A549 (cell line): ENCODE measurements at places on chromosomes 2 and 18. TPM values are rescaled to one million over a fixed set of nuclear protein-coding genes. Genes with fewer than 3 reads are reported as not detected.

UGT1A8 gene
- 0.05 to 0.25 TPM in 2 of 3 replicates, not detected in the other for polyA plus RNA-seq

- DNase-seq: no peak
Measured at GRCh38 chr2:127072970-127073369, 34.0 kb downstream of the BIN1 start.

DNA sequence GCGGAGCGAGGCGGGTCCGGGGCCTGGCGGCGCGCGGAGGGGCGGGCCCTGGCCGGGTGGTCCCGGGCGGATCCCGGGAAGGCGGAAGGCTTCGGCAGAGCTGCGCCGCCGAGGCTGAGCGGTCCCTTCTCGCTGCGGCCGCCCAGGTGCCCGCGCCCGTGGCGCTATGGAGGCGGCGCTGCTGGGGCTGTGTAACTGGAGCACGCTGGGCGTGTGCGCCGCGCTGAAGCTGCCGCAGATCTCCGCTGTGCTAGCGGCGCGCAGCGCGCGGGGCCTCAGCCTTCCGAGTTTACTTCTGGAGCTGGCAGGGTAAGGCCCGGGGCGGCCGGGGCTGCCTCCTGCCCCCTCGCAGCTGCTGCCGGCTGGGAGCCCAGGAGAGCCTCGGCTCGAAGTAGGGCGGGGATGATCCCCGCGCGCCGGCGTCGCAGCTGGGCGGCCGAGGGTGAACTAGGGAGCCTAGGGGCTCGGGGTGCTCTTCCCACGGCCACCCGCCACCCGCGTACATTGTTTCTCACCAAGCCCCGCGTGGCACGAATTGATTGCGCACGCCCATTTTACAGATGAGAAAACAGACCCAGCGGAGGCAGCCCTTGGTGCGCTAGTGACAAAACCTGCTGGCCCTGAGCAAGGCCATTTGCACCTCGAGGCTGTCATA lies at the start of gene SLC66A3:
Gene SLC66A3, plus strand, starts transcription at position 87 of the 655 bp plus-strand sequence. Its CDS starts 80 bp downstream, at position 167.
- DNase-seq: peak; percentile 89

GRCh38 chr2:32008805-32009515 lies 1.8 kb downstream of the MEMO1 start:
- DNase-seq: no peak

DNA sequence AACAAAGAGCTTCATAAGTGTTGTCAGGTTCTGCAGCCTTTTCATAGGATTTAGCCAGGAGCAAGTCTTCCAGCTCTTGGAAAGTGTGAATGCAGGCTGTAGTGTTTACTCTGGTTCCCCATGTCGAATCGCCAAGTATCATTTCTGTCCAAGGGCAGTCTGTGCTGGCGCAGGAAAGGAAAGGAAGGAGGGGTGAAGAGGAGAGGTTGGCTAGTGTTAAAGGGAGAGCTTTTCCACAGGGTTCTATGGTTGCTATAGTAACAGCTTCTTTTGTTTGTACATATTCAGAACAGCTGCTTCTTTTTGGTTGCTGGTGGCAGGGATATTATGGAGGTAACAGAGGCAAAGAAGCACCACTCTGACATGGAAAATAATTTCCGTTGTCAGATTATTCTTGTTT lies 69.9 kb downstream of the KCNH7 start:
- no peak for DNase-seq

DNA sequence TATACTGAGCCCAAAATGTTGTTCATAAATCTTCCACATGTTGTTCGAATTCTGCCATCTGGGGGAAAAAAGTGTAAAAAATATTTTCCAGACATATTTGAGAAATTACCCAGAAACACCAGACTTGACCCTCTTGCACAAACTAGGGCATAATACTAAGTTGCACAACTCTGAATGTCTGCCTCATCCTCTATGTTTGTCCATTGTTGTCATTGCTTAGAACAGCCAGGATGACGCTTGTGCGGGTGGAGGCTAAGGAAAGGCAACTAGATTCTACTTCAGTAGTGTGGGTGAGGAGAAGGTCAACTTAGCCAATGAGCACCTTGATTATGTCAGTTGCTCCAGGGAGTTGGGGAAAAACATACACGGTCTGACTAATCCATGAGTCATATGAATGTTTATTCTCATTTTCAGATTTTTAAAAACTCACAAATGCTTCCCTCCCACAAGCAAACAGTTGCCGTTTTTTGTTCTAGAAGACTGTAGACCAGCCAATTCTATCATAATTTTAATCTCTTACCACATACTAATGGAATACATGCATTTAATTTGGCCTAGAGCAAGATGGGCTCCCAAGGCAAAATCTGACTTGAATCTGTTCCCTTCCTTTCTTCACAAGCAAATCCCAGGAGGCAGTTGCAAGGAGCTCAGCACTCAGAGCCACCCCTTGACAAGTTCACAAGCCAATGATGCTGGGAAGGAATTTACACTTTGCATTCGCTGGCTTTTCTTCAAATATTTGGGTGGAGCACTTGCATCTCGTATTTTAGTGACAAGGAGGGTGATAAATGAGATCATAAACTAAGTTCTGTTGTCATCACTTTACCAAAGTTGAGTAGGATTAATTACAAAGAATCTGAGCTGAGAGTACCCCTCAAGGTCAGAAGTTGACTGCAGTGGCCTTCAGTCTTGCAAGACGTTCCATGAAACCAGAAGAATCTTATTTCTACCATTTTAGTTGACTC lies 163.2 kb upstream of the TWIST2 start:
- peak; percentile 99 for DNase-seq

DNA sequence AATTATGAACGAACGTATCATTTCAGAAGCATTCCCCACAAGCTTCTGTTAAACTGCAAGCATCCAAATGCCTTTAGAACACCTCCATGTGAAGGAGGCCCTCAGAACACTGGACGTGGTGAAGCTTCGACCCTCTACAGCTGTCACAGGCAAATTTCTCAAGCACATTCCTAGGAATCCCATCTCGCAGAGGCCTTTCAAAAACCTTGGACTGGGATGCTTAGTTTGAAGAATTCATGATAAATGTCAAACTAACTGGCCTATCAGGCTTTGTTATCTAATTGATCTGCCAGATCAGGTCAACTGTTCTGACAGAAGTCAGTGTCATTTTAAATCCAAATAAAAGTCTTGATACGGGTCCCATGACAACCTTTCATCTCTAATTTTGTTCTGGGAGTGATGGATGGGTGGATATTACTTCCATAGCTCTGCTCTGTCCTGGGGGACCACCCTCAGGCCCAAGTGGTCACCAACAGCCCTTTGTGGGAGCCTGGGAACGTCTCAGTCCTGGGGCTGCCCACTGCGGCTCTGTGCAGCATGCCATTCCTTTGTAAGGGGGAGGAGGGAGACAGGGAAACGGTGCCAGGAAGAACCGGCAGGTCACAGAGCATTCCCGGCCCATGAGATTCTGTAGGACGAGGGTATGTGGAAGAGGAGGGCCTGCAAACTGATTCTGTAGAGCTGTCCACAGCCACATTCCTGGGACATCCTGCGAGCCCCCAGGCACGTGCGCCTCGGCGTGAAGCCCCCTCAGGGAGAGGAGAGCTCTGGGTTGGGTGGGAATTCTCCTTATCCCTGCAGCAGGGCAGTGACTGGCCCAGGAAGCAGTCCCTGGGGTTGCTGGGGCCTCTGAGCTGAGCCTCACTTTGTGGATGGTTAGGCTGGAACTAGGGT lies 59.1 kb upstream of the PXDN start:
- DNase-seq: no peak

DNA sequence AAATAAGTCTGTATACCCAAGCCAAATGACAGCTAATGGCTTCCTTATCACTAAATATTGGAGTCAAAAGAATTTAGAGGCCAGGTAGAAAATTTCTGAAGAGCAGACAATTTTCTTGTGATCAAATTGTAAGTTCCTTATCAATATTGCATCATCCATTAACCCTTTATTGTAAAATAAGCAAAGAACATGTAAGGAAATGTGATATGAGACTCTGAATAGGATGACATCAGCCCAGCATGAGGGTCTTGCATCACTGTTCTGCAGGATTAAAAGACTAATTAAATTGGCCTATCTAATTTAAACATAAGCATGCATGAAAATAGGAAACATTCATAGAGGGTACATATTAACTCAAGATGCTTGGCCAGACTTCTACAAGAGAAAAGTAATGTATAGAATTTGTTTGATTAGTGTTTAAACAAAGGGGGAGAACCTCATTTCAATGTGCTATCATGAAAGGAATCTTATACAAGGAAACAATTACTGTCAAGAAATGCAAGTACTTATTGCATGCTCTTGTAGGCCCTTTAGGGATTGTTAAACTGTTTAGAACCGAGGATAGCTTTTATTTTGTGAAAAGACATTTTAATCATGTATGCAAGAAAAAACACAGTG lies 302.9 kb downstream of the PRKCE start:
- no peak for DNase-seq

GRCh38 chr2:204608237-204608939 lies 63.1 kb downstream of the PARD3B start:
- DNase-seq: no peak

DNA sequence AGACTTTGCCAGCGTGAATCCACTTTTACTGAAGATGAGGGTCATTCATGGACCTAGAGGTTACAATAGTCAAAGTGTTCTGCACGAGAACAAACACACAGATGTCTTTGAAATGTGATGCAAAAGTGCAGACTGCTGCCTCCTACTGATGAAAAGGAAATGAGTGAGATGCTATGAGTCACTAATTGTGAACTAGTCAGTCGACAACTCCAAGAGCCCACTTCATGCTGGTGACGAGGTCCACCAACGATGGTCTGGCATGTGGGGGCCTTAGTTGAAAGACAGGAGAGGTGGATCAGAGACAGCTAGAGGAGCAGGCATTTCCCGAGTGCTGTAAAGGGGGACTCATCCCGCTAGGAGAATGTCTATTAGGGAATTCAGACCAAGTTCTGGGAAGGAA lies 17.1 kb upstream of the ZNF236 start:
- DNase-seq: no peak

GLS gene
- polyA plus RNA-seq: 270 to 321 TPM (median 286 TPM) in 3 replicates

THSD7B gene
- polyA plus RNA-seq: not detected in 3 replicates

DNA sequence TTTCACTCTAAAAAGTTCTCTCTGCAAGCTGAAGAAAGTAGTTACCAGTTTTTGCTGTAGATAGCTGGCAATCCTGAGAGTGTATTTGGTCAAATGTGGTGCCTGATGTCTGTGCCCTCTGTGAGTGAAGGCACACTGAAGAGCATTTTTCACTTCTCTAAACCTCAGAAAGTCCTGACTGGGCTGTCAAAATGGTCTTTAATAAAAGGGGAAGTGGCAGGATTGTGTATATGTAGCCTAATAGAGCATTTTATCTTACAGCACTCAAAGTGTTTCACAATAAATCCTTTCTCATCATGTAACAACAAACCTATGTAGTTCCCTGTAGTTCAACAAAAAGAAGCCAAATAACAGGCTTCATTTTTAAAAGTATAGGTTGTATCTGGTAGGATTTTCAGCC lies 1552.3 kb upstream of the SLC39A10 start:
- no peak for DNase-seq

DNA sequence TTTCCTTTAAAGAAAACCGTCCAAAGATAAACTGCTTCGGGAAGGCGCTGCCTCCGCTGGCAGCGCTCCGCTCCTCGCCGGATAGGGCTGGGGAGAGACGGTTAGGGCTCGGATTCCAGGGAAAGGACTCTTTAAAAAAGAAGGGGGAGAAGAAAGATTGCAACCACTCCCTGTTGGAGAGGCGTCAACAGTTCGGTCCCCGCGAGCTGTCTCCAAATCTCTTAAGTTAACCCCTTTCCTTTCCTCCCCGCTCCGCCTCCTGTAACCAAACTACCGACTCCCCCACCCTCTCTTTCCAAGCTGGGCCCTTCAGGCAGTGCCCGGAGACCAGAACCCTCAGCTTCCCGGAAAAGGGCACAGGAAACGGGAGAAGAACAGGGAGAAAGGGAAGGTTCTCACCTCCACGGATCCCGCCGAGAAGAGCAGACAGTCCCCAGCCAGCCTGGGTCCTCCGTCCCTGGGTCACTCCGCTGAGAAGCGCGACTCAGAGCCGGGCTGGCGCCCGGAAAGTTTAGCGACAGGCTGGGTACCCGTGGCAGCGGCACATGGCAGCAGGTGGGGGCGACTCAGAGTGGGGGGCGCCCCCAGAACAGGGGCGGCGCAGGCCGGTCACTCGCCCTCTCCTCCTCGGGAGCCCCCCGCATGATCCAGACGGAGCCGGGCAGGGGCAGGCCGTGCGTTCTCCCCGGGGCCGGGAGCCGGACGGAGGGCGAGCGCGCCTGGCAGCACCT lies 675 bp downstream of the FZD5 start:
- DNase-seq: peak; percentile 43

DNA sequence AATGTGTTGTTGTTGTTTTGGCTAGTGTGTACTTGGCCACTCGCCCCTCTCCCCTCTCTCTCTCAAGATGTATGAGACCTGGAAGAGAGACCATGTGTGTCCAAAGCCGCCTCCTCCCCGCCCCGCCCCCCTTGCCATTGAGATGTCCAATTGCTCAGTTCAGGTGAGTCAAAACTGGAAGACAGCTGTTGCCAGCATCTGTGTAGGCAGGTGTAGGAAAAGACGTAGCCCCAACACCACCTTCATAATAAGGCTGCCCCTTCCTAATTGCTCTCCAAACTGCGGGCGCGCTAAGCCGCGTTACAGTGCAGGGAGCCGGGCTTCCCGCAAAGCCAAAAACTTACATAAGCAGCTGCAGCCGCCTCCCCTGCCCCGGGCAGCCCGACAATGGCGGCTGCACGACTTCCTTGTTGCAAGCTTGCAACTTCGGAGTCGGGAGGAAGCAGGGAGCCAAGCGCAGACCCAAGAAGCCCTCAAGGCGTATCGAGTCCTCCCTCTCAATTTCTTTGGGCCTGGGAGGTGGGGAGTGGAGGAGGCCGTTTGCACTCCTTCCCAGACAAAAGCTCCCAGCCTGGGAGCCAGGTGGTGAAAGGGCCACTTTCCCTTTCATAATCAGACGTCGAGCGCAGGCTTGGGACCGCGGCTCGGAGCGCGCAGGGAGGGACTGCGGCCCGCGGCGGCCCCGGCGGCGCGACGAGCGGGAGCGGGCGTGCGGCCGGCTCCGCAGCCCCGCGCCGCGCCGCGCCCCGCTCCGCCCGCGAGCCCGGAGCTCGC lies 882 bp downstream of the ZBTB14 start:
- DNase-seq: peak; percentile 15

- no peak for DNase-seq
Measured at GRCh38 chr2:184551626-184552025, 46.7 kb upstream of the ZNF804A start.

GRCh38 chr2:216633616-216634369 lies 573 bp downstream of the IGFBP2 start:
- DNase-seq: peak; percentile 25

DNA sequence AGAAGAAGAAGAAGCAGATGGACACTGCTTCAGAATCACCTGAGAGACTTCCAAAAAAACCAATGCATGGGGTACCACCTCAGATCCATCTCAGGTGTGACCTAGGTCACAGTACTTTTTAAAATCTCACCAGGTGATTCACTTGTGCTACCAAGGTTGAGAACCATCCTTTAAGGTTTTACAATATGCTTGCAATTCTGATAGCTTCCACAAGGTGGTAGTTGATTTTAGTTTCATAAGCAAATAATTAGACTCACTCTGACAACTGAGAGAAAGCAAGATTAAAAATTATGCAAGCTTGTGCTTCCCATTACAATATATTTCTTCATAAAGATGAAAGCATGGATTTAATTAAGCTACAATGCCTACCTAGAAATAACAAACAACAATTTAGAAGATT lies 355.1 kb downstream of the EN1 start:
- DNase-seq: no peak

CMPK2 gene
- polyA plus RNA-seq: 0.22 to 0.41 TPM (median 0.22 TPM) in 3 replicates
